ENCODE measurements at places on chromosomes 3 and 15.

GRCh38 chr15:39388118-39388517 lies 192.8 kb upstream of the THBS1 start:
- DNase-seq, result no peak

DNA sequence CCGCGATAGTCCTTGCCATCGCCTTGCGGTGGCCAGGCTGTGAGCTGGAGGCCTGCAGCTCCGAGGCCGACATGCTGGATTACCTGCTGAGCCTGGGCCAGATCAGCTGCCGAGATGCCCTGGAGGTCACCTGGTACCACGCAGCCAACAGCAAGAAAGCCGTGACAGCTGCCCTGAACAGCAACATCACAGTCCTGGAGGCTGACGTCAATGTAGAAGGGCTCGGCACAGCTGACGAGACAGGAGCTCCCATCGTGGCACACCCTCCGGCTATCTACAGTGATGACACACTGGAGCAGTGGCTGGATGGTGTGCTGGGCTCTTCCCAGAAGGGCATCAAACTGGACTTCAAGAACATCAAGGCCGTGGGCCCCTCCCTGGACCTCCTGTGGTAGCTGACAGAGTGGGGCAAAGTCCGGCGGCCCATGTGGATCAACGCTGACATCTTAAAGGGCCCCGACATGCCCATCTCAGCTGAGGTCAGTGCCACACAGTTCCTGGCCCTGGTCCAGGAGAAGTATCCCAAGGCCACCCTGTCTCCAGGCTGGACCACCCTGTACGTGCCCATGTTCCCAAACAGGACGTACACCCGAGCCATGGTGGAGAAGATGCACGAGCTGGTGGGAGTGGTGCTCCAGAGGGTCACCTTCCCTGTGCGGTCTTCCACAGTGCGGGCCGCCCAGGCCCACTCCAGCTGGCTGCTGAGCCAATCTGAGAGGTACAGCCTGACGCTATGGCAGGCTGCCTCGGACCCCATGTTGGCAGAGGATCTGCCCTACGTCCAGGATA lies 70.2 kb downstream of the FAM43A start:
- DNase-seq, result no peak

- no peak for DNase-seq
These were observed 242.2 kb downstream of the SLCO3A1 start for GRCh38 chr15:92095693-92096092.

DNA sequence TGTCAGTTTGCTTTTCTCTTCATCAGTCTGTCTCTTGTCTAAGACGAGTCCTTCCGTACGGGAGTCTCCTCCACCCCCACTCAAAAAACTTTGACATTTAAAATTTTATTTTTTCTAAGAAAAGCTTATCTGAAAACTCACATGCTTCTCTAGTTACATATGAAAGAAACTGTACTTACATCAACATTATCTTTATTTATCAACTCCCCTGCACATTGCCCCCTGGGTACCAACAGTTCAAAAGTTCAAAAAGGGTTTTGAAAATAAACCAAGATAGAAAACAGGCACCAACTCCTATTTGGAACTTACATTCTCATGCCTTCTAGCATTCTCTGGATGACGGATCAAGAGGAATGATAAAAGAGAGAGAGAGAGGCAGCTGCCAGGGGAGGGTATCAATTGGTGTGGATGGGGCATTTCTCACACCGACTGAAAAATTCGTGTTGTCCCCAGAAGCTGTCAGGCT lies 182.5 kb downstream of the FOXP1 start:
- no peak for DNase-seq

DNA sequence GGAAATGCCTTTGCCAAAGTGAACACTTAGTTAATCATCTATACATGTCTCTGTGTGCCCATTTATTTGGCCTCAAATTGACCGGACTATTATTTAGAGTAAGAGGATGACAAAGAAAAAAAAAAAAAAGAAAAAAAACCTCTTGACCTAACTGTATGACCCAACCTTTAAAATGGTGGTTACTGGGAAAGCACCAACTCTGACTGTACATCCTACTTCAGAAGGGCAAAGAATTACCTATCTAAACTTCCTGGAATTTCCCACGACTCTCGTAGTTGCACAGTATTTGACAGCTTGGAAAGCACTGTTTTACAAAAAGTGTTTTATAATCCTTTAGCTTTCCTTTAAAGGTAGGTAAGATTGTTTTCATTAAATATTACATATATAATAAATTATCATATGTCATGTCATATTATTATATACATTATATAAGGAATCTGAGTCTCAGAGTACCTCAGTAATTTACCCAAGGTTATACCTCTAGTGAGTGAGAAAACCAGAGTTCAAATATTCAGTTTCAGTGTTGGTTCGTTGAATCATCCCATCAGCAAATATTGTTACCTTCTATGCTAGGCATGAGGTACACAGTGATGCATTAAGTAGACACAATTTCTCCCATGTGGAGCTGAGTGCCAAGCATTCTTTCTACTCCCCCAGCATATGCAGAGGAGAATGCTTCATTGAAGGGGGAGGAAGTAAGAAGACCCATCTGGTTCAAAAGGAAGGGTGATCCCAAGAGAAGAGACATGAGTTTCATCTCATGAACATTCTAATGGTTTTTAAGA lies 5.0 kb downstream of the BCL2A1 start:
- no peak for DNase-seq

DNA sequence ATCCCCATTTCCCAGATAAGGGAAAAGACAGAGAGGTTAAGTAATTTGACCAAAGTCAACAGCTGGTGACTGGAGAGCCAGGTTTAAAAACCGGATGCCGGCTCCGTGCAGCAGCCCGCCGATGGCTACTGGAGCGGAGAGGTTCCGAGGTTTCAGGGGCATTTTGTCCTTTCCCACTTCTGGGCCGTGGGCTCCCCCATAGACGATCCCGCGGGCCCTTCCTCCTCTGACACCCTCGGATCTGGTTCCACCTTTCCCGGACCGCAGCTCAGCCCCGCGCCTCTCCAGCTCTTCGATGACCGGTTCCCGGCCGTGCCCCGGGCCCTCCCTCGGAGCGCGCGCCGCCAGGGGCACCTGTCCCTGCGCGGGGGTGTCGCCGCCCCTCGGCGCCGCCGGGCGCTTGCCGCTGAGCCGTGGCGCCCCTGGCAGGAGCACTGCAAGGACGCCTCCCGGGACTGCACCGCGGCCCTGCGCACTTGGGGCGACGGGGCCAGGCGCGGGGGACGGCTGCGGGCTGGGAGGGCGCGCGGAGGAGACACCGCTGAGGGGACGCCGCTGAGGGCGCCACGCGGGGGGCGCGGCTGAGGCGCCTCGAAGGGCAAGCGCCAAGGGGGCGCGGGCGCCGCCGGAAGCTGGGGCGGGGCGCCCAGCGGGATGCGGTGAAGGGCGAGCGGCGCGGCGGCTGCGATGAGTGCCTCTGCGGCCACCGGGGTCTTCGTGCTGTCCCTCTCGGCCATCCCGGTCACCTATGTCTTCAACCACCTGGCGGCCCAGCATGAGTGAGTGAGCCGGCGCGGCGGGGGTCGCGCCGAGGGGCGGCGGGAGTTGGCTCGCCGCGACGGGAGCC lies at the start of gene TM6SF1:
Gene TM6SF1, plus strand, starts transcription at position 652 of the 847 bp plus-strand sequence. Its CDS starts 36 bp downstream, at position 688.
- no peak for DNase-seq
